ENCODE measurements at places on chromosomes 1 and 21. TPM values are rescaled to one million over a fixed set of nuclear protein-coding genes. Genes with fewer than 3 reads are reported as not detected.

DNA sequence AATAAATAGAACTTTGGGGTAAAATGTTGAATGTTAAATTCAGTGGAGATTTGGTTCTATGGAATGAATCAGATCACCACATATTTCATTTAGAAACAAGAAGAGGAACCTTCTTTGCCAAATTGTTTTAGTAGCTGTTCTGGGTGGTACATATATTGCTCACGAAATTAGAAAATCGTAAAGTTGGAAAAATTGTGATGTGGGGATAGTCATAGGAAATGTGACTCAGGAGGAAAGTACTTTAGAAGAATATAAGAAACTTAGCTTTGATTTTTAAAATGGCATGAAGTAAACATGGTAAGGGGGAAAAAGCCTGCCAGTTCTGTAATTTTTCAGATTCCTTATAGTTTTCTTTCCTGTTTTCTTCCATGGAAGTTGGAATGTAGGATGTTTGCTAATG, 27.4 kb downstream of the RRP15 start:
- no peak for DNase-seq

CD2 gene
- total RNA-seq: not detected

GRCh38 chr1:36465731-36466369, 1.7 kb upstream of the MRPS15 start:
- no peak for DNase-seq

- peak; percentile 77 for DNase-seq
Measured at GRCh38 chr1:99766378-99766800, at the start of gene FRRS1. Gene FRRS1, minus strand, starts transcription at chr1:99766635. Its CDS starts 17,867 bp downstream, at chr1:99748768.

DNA sequence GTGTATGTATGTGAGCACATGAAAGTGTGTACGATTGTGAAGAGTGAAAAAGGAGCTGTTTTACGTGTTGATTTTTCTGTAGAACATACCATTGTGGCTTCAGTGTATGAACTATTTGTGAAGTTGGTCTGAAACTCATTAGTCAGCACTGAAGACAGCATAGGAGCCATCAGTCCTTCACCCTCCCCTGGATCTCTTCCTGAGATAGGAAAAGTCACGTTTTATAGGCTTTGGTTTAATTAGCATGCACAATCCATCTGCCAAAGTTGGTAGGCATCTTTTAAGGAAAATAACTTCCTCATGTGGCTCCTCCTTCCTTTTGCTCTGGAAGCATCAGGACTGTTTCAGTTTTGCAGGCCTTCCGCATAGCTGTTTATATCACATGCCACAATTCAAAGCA, 1.4 kb upstream of the RABIF start:
- no peak for DNase-seq

DNA sequence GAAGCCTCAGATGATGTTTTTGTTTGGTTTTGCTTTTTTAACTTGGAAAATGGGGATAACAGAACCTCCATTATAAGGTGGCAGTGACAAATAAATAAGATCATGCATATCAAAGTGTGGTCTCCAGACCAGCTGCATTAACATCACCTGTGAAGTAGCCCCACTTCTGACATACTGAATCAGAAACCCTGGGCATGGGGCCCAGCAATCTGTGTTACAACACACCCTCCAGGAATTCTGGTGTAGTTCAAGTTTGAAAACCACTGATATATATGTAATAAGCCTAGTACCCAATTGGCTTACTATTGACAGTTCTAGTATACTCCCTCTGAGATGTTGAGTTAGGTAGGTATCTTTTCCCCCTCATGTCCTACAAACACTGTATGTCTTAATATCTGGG, 24.1 kb upstream of the RNF19B start:
- DNase-seq: no peak

RHEX gene
- not detected for total RNA-seq

DNA sequence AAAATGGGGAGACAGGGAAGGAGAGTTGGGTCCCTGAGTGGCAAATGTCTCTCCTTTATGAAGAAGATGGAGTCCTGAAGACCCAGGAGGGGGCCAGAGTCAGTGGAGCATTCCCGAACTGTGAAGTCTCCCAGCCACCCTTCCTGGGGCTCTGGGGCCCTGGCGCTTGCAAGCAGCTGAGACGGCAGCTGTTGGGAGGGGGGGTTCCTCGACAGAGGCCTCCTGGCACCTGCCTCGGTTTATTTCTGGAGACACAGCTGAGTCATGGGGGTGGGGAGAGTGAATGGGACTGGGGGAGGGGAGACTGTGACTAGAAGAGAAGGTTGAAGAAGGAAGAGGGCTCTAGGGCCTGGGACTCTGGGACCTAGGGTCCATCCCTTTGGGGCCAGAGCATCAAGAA, 14.0 kb downstream of the NES start:
- DNase-seq: no peak

GCSAML gene
- 0.32 TPM for total RNA-seq

GRCh38 chr1:7485086-7485780, 285.9 kb upstream of the VAMP3 start:
- DNase-seq: no peak

- DNase-seq: peak; percentile 40
Measured at GRCh38 chr1:230112131-230112701, 45.2 kb downstream of the GALNT2 start.

CAMSAP2 gene
- total RNA-seq: 32.8 TPM

GRCh38 chr1:84353695-84354094, 44.6 kb upstream of the DNASE2B start:
- DNase-seq: no peak

GRCh38 chr21:43937891-43938309, 72.9 kb downstream of the AGPAT3 start:
- no peak for DNase-seq

DNA sequence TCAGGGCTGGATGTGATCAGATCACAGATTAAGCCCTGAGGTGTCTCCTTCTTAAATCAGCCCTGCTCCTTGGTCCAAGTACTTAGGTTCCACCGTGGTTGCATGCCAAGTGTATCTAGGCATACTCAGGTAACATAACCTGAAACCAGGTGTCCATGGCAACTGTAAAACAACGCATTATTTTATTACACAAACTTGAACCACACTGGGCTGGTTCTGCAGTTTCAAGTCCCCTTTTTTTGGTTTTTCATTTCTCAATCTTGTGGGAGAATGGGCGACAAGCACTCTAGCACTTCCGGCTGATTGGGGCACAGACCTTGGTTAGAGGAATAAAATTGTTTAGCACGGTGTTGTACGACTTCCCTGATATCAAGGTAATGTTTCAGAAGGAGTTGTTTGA, 65.2 kb downstream of the GBP6 start:
- no peak for DNase-seq

DNA sequence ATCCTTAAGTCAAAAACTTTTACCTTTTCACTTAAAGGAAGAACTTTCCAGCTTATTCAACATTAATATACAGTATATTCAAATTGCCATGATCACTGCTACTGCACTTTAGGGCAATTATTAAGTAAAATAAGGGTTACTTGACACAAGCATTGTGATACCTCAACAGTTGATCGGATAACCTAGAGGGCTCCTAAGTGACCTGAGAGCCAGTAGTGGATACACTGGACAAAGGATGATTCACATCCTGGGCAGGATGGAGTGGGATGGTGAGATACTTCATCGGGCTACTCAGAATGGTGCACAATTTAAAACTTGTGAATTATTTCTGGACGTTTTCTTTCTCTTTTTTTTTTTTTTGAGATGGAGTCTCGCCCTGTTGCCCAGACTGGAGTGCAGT, 54.5 kb upstream of the PPM1J start:
- DNase-seq: no peak

- DNase-seq: no peak
Measured at GRCh38 chr21:42160111-42160721, 58.7 kb upstream of the ABCG1 start.

DNA sequence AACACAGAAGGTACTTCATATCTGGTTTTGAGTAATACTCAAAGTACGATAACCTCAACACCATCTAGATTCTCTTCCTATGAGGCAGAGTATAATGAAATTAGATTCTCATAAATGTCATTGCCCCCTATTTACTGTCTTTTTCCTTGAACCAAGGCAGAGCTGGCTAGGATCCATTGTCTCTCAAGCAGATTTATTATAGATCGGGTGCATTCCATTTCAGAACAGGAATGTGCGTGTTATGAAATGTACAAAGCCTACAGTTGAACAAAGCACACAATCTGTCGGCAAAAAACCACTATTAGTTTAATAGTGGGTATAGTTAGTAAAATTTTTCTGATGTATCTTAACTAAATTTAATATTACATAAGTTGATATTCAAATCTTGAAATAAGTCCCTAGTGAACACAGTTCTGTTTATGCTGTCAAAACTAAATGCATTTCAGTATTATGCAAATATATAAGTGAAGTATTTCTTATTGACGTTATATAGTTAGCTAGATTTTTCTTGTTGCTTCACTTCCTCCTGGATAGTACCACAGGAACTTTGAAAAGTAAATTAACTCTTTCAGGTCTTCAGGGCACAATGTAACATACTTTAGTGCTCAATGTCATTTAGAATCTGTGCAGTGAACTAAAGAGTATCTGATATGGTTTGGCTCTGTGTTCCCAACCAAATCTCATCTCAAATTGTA, 92.1 kb downstream of the DDAH1 start:
- DNase-seq: no peak

- DNase-seq: peak; percentile 45
Measured at GRCh38 chr1:51605961-51606723, 10.8 kb upstream of the OSBPL9 start.

DNA sequence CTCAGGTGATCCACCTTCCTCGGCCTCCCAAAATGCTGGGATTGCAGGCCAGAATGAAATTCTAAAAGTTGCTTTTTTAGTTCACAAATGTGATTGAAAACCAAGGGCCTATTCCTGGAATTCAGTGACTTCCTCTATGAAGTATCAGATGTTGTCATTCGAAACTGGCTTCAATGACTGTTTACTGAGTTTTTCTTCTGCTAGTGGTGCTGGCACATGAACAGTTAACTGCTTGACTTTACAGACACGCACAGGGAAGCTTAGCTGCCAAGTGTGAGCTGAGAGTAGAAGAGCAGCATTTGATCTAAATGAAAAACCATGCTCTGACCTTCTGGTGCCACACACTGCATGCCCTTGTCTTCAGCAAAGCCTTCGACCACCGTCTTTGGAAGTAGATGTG, 32.8 kb upstream of the AJAP1 start:
- no peak for DNase-seq

DNA sequence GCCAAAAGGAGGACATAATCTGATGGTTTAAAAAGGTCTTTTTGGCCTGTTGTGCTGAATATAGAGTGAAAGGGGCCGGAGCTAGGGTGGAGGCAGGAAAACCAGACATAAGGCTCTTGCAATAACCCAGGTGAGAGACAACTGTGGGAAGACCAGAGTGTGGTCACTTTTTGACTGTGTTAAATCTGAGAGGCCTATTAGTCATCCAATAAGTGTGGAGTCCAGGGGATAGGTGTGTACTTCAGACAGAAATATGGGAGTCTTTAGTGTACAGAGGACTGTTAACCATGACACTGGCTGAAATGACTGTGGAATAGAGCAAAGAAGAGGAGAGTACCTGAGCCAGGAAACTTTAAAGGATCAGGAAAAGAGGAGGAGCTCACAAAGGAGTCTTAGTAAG, 89.3 kb downstream of the VAV3 start:
- DNase-seq: no peak

GRCh38 chr1:179120736-179121135, 38.9 kb downstream of the TOR3A start:
- no peak for DNase-seq

GRCh38 chr1:202967684-202968281, 726 bp upstream of the CYB5R1 start:
- no peak for DNase-seq

RNF186 gene
- total RNA-seq: not detected

Measured in SK-MEL-5 (cell line).